NCI-H187 treated with DMSO at 0.1 percent for 48 hours (cell line): ENCODE measurements at places on chromosomes 3 and 15.

GRCh38 chr3:171286580-171287249 lies 173.5 kb downstream of the TNIK start:
- DNase-seq, result no peak

- no peak for DNase-seq
These were observed 708.5 kb downstream of the SQOR start for GRCh38 chr15:46343196-46343935.

DNA sequence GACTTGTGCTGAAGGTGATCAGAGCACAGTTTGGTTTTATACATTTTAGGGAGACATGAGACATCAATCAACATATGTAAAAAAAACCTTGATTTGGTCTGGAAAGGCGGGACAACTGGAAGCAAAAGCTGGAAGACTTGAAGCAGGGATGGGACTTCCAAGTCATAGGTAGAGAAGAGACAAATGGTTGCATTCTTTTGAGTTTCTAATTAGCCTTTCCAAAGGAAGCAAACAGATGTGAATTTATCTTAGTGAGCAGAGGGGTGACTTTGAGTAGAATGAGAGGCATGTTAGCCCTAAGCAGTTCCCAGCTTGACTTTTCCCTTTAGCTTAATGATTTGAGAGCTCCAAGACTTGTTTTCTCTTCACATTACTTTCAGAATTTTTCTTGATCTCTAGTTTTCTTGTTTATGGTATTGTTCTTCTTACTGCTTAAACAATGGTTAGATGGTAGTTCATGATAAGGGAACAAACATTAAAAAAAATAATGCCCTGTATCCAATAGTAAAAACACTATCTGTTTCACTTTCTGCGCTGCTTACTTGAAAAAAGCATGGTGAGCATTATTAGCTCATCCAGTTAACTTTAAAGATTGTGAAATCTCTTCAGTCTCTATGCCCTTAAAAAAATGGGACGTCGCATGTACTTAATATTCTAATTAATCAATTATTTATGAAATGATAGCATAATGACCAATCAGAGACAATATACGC lies 48.5 kb upstream of the BCHE start:
- DNase-seq, result no peak

- DNase-seq, result no peak
These were observed 20.3 kb downstream of the PLXNB1 start for GRCh38 chr3:48409291-48410201.

- no peak for DNase-seq
These were observed 2.1 kb upstream of the GNAT1 start for GRCh38 chr3:50189274-50189673.

- no peak for DNase-seq
These were observed 383.0 kb upstream of the RARB start for GRCh38 chr3:25044762-25045710.

GRCh38 chr3:119140466-119140865 lies 5.5 kb upstream of the TEX55 start:
- no peak for DNase-seq
